Mucosa of gallbladder (tissue), 1 donor: ENCODE measurements at places on chromosomes 6 and 20.

DNA sequence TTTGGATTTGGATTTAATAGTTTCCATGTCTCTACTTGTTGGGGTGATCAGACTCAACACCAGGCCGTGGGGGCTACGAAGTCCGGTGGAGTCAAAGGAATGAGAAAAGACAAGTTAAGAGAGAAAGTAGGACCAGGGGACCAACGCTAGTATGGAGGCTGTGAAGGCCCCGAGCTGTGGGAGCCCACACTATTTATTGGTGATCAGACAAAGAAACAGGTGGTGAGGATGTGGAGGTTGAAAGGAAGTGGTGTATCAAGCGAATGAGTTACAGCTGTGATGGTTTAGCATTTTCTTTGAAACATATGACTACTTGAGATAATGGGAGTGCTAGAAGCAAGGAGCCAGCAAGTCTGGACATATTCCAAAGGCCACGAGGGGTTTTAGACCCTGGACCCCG lies 62.4 kb downstream of the AKAP7 start:
- DNase-seq = no peak

DNA sequence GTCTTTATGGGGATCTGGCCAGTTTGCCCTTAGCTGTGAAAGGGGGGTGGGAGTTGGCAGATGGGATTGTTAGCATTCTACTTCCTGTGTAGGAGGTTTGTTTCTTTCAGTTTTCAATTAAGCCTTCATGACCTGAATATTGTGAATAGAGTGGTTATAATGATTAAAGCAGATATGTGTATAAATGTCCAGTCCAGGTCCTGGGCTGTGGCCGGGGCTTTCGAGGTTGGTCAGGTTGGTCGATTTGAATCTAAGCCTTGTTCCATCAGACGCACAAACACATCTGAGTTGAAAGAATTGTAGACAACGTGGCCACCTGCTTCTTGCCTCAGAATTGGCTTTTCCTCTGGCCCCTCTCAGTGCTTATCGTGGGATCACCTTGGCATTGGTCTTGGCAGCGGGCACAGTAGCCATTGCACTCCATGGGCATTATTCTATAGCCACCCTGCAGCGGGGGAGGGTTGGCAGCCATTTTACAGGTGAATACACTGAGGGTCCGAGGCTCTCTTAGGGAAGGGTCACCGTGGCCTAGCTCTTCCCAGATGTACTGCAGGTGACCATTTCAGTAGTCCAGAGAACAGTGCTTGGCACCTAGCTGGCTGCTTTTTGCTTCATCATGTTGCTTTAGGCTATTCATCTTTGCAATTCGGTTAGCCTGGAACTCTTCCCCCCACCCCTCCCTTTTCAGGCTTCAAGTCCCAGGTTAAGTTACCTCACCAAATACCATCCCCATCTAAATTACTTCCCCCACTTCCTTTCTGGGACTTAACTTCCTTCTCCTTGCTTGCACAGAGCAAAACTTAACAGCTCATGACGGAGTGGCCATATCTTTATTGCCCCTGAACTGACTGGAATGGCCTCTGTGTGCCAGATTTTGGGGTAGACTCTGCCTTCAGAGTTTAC lies 1.1 kb downstream of the RNF114 start:
- DNase-seq = no peak

DNA sequence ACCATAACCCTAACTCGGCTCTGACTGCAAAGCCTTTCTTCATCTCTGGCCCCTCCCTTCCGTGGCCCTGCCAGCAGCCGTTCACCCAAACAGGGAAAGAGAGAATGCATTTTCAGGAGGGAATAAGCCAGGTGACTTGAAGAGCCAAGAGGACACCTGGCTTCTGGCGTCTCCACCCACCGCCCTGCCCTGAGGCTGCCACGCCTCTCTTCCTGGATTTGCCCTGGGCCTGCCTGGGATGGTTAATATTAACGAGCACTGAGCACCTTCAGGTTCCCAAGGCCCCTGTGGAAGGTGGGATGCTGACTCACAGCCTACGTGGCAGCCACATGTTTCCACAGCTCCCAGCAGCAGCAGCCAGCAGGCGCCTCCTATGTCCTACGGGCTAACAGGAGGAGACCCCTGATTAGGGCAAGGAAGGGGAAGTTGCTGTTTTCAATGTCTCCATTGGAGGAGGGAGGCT lies 138.0 kb upstream of the RREB1 start:
- peak; percentile 91 for DNase-seq

DNA sequence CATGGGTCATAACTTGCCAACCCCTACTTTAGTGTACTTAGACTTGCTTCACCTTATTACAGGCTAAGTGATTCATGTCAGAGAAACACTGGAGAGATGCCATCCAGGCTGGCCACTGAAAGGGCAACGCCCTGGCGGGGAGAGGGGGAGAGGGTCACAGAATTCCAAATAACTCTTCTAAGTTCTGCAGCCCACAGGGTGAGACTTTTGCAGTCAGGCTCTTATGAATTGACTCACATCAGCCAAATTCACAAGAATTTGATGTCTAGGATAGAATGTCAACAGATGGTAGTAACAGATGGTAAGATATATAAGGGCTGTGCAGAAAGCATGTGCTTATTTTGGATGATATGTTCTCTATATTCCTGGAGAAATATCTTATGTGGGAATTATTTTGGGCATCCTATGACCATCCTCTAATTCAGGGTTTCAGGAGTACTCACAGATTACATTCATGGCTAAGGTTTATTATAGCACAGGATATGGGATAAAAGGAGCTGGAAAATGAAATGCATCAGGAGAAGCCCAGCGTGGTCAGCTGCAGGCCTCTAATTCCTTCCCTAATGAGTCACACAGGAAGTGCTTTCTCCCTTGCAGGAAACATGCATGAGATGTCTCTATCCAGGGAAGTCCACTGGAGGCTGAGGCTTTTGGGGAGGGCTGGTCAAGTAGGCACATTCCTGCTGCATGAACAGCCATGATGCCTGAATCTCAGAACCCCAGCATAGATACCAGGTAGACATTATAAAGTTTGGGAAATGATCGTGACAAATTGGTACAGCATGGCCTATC lies 58.7 kb upstream of the RIN2 start:
- no peak for DNase-seq
